Large intestine (tissue), 12 donors: ENCODE measurements at places on chromosomes 13 and 19. TPM values are rescaled to one million over a fixed set of nuclear protein-coding genes. Genes with fewer than 3 reads are reported as not detected.

DNA sequence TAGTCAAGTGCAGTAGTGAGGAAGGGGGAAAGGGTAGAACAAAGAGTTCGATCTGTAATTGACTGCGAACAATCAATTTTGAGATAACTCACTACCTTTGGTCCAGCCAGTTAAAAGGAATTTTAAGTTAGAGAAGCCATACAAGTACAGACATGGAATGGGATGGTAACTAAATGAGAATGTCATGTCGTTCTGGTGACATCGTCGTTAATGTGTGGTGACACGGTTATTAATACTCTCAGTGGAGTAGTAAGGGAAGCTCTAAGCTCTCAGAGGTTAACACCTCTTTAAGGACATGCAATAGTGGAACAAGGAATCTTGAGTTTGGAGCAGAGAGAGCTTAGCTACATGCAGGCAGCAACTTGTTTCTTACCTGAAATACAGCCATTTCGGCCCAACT is 154.9 kb upstream of the KLF12 start:
- no peaks in the 10 kb centered on the region for H3K27me3 ChIP-seq
- H3K4me3 ChIP-seq = no peak overlapping the region
- no peaks in the 10 kb centered on the region for H3K36me3 ChIP-seq
- no peak overlapping the region for H3K27ac ChIP-seq
- DNase-seq = no peak
- peaks cover 22% of the 10 kb centered on the region for H3K4me1 ChIP-seq

DNA sequence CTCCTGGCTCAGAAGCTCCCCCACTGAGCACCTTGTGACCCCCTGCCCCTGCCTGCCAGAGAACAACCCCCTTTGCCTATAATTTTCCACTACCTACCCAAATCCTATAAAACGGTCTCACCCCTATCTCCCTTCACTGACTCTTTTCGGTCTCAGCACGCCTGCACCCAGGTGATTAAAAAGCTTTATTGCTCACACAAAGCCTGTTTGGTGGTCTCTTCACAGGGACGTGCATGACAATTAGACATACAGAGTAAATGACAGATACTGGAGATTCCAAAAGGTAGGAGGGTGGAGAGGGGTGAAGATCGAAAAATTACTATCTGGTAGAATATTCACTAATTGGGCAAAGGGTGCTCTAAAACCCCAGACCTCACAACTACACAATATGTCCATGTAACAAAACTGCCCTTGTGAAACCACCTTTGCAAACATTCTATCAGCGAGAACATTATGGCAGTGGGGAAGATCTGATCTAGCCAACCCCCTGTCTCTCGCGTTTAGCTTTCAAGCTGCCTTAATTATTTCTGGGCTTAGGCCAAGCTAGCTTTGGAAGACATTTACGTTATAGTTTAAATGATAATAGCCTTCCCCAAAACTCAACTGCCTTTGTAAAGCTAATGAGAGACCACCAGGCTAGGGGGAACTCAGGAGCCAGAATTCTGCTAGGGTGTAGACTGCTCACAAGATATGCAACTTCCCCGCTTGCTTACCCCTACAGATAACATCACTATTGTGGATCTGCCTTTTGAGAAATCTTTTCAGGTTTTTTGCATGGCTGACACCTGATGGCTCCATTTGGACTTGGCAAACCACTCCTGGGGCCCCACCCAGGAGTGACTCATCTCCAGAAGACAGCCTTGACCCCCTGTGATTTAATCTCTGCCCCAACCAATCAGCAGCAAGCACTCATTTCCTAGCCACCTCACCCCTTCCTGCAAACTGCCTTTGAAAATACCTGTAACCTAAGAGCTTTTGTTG is 1534.0 kb upstream of the SPRY2 start:
- no peaks in the 10 kb centered on the region for H3K27me3 ChIP-seq
- H3K27ac ChIP-seq = no peak overlapping the region
- no peaks in the 10 kb centered on the region for H3K36me3 ChIP-seq
- no peak for DNase-seq

- no peaks in the 10 kb centered on the region for H3K4me1 ChIP-seq
- no peaks in the 10 kb centered on the region for H3K36me3 ChIP-seq
- DNase-seq = no peak
- H3K4me3 ChIP-seq = no peak overlapping the region
- no peak overlapping the region for H3K27ac ChIP-seq
- H3K27me3 ChIP-seq = no peaks in the 10 kb centered on the region
These were observed 606.0 kb downstream of the EFNB2 start for GRCh38 chr13:105929505-105929904.

GRCh38 chr13:58949646-58950045 is 1214.1 kb downstream of the DIAPH3 start:
- H3K27ac ChIP-seq = no peak overlapping the region
- H3K36me3 ChIP-seq = no peaks in the 10 kb centered on the region
- no peaks in the 10 kb centered on the region for H3K27me3 ChIP-seq

GRCh38 chr19:35000338-35000646 is 169 bp downstream of the GRAMD1A start:
- H3K36me3 ChIP-seq = peaks cover 6% of the 10 kb centered on the region
- no peak for DNase-seq
- peak overlapping the region; percentile 81 for H3K27ac ChIP-seq

DNA sequence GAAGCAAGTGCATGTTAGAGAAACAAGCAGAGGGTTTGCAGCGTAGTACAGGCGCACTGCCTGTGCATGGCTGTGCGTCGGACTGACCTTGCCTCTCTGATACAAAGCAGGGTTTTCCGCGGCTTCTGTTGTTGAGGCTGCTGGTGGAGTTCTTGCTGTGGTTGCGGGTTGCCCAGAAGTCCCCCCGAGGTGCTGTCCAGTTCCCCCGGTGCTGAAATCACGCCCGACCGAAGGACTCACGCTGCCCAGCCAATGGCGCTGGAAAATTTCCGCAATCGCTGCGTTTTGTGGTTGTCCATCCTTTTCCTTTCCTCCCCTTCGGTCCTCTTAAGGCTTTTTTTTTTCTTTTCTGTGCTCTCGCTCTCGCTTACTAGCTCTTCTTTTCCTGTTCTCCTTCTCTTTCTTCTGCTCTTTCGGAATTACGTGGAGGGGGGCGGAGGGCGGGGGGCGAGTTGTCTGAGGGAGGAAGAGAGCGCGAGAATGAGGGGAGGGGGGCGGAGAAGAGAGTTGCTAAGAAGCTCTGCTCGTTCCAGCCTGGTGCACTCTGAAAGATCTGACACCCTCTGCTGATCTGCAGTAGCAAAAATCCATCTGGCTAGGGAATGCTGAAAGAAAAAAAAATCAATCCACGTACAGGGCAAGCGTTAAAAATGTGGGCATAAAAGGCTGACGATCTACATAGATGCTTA is at the start of gene SLITRK1:
Gene SLITRK1, minus strand, starts transcription at position 558 of the 689 bp plus-strand sequence. CDS start 967 bp downstream, outside the sequence.
- peaks cover 47% of the 10 kb centered on the region for H3K27me3 ChIP-seq
- peak within 1 kb of the TSS; percentile 10 for H3K4me3 ChIP-seq
- no peak within 1 kb of the TSS for H3K27ac ChIP-seq
- H3K36me3 ChIP-seq = no peaks in the 10 kb centered on the region
- DNase-seq = peak; percentile 9

DNA sequence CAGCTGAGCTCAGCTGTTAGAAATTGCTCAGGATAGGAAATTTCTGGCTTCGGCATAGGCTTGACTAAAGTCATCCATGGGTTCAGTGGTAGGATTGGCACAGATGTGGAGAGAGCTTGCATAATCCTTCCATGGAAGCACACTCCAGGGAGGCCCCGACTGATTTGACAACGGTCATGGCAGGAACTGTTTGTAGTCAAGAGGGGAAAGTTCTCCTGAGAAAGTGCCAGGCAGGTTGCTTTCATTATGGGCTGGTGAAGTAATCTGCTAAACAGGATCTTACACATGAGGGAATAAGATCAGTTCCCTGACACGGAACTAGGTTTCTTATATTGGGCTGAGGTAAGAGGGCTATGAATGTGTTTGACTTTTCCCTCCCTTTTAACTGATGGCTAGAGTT is 120.1 kb downstream of the RGCC start:
- DNase-seq = peak; percentile 85
- H3K4me1 ChIP-seq = peaks cover 9% of the 10 kb centered on the region
- no peak overlapping the region for H3K27ac ChIP-seq

DNA sequence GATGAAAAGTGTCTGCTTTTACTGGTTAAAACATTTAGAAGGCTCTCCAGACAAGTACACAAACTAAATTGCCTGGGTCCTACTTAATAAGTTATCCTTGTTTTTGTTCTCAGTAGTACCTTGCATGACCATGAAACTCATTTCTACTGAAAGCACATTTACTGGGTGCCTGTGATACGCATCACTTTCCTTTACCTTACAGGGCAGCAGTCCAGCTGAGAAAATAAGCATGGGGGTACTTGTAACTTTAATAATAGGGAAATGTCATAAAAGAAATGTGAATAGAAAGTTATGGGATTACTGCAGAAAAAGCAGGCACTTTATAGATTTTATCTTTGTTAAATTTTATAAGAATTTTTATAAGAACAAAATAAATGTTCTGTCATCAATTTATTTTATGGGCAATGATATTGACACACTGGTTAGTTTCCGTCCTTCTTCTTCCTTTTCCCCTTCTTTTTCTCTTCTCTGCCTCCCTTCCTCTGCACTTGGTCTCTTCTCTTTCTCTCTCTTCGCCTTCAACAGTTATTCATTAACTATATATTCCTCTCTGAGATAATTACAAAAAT is 107.3 kb upstream of the AKAP11 start:
- H3K27ac ChIP-seq = no peak overlapping the region
- peaks cover 19% of the 10 kb centered on the region for H3K36me3 ChIP-seq
- DNase-seq = no peak
- no peaks in the 10 kb centered on the region for H3K4me1 ChIP-seq

- no peaks in the 10 kb centered on the region for H3K4me1 ChIP-seq
These were observed 37.4 kb downstream of the KLF5 start for GRCh38 chr13:73096173-73096572.

- H3K4me3 ChIP-seq = no peak overlapping the region
- H3K36me3 ChIP-seq = no peaks in the 10 kb centered on the region
- H3K27me3 ChIP-seq = peaks cover 62% of the 10 kb centered on the region
- DNase-seq = no peak
- H3K27ac ChIP-seq = no peak overlapping the region
These were observed 12.2 kb upstream of the CACNG6 start for GRCh38 chr19:53978975-53979801.

DNA sequence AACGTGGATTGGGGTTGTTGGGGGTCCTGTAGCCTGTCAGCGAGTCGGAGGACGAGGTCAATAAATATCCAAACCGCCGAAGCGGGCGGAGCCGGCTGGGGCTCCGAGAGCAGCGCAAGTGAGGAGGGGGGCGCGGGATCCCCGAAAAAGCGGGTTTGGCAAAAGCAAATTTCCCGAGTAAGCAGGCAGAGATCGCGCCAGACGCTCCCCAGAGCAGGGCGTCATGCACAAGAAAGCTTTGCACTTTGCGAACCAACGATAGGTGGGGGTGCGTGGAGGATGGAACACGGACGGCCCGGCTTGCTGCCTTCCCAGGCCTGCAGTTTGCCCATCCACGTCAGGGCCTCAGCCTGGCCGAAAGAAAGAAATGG is 754 bp upstream of the SIX5 start:
- no peak for DNase-seq
- H3K27me3 ChIP-seq = no peaks in the 10 kb centered on the region
- peak overlapping the region; percentile 68 for H3K4me3 ChIP-seq
- H3K4me1 ChIP-seq = peaks cover 55% of the 10 kb centered on the region

DNA sequence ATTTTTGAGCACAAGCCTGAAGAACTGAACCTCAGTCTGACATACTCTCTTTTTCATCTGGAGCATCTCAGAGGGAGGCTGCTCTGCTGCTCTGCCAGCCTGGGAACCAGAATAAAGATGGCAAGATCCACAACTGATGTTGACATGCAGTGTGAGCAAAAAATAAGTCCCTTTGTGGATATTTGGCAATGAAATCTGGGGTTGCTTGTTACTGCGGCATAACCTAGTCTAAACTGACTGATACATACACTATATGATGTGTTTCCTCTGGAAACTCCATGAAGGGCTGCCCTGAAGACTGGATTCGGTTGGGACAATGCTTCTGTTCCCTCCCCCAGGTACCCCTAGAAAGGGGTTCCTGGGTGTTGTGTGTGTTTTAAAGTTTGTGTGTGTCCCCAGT is 106.7 kb downstream of the IER2 start:
- H3K27ac ChIP-seq = no peak overlapping the region
- H3K4me1 ChIP-seq = no peaks in the 10 kb centered on the region
- no peaks in the 10 kb centered on the region for H3K27me3 ChIP-seq
- no peak for DNase-seq

DNA sequence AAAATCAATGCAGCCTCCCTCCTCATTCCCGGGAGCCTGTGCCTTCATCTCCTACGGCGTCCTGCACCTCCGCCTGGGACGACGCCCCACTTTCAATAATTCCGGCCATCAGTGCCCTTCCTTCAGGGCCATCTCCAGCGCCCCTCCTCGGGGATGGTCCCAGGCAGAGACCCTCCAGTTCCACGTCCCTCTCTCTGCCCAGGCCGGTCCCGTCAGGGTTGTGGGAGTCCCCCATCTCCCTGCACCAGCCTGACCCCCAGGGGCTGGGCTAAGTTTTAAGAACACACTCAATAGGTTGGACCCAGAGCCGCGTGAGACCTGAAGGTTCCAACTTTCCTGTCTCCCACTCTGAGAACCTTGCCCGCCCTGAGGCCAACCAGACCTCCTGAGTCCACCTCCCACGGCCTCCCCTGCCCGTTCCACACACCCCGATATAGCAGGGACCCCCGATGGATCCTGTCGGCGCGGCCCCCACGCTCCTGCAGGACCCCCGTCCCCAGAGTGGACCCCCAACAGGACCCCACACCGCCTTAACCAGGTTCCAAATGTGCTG is 646 bp downstream of the TMEM161A start:
- H3K4me3 ChIP-seq = peak overlapping the region; percentile 68
- H3K27me3 ChIP-seq = no peaks in the 10 kb centered on the region
- H3K36me3 ChIP-seq = peaks cover 3% of the 10 kb centered on the region
- DNase-seq = peak; percentile 27

Gene SMAD9
- 13.9 TPM for polyA plus RNA-seq

Gene LHB
- not detected for polyA plus RNA-seq

Gene LILRB2
- 2.6 TPM for polyA plus RNA-seq

Gene ZBTB32
- polyA plus RNA-seq = 0.51 TPM

Gene SYCN
- not detected for polyA plus RNA-seq
